ENCODE measurements at places on chromosomes 1 and 21.

- ATAC-seq = peak; percentile 37
Measured at GRCh38 chr1:211247921-211248320, 11.2 kb upstream of the RCOR3 start.

- no peak for ATAC-seq
Measured at GRCh38 chr1:211332830-211333229, 6.2 kb downstream of the TRAF5 start.

DNA sequence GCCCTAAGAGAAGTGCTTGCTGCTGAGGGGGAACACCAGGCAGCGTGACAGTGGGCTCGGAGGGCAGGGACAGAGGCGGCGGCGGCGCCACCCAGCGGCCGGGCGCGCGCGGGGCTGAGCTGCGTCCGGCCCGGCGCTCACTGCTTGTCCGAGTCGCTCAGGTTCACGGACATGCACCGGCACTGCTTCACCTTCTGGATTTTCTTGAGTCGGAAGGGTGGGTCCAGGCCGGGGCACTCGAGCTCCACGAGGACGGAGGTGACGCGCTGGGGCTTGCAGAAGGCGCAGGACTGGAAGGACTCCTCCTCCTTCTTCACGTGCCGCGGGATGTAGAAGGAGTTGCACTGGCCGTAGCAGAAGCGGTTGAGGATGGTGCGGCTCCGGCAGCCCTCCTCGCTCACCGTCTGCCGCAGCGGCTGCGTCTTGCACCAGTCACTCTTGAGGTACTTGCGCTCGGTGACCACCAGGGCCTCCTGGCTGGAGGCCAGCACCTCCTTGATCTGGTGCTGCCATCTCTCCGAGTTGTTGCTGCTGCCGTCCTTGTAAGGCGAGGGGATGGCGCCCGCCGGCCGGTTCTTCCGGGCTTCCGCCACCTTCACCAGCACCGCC, 119.0 kb downstream of the GREM2 start:
- ATAC-seq = peak; percentile 89

DNA sequence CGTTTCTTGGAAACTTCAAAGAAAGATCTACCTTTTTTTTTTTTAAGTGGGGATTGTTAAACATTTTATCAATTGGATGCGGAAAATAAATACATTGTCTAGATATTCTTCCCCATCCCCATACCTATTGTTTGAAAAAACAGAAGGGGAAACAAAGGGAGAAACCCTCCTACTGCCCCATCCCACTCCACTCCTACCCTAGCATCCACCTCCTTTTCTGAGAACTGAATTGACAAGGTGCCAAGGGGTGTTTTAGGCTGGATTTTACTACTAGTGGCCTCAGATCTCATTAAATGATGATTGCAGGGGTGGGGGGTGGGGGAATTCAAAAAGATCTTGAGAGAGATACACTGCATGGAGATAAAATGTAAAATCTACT, 2.6 kb downstream of the EDARADD start:
- ATAC-seq = no peak

DNA sequence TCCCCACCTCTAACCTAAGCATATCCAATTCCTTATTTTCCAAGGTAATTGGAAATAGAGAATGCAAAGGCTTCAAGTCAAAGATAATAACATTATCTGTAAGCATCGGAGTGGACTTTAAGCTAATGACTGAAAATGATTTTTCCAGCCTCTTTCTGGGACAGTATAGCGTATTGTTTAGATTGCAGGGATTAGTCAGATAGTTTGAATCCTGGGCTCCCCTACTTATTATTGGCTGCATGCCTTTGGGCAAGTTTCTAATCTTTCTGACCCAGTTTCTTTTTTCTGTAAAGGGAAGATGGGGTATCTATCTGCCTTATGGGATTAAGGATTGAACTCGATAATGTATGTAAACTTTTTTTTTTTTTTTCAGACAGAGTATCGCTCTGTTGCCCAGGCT, 1.5 kb upstream of the CDC20 start:
- ATAC-seq = no peak

GRCh38 chr21:16624479-16625118, 888.2 kb upstream of the CXADR start:
- ATAC-seq = no peak

- no peak for ATAC-seq
Measured at GRCh38 chr1:229281339-229281926, 10.5 kb downstream of the RAB4A start.

GRCh38 chr21:24823247-24823646, 784.0 kb downstream of the MRPL39 start:
- no peak for ATAC-seq

GRCh38 chr1:246012341-246012740, 494.7 kb downstream of the SMYD3 start:
- ATAC-seq = peak; percentile 85

GRCh38 chr1:192530254-192530653, 45.3 kb upstream of the RGS1 start:
- ATAC-seq = peak; percentile 70

DNA sequence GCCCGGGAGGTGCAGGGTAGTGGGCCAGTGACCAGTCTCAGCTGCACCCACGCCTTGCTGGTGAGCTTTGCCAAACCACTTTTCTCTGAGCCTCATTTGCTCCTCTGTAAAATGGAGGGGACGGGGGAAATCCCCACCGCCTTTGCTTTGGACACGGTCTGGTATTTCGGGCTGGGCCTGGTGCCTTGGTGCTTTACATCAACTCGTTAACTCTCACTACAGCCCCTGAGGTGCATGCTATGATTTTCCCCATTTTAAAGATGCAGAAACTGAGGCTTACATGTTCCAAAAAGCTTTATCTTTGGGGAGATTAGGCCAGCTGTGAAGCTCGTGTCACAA, 116.1 kb upstream of the RUNX3 start:
- ATAC-seq = no peak

DNA sequence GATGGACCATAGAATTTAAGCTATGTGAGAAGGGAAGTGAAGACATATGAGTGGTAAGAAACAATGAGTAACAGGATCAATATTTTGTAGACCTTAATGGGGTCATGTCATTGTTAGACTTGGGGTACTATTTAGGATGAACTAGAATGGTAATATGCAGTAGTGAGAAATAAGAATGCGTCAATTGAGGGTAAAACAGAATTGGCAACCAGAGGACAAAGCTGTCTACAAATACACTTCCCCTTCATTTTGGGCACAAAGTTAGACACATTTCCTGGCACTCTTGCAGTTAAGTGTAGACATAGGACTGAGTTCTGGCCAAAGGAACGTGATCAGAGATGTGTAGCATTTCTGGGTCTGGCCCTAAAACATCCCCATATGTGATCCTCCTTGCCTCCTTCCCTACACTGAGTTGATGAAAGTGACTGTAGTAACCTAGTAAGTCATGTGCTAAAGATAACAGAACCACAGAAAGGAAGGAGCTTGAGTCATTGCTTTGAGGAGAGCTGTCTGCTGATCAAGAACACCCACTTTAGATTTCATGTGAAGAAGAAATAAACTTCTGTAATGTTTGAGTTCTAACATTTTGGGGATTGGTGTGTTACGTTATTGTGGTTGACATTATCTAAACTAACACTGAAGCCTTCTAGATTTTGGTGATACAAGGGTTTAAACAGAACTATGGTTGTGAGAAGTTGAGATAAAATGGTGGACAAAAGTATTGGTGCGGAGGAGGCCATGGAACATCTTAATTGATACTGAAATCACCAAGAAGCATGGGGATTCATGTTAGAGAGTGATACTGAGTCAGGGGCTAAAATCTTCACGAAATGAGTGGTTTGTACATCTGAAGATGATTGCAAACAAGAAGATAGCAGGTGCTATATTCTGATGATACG, 41.7 kb downstream of the CD55 start:
- no peak for ATAC-seq

GRCh38 chr1:9169601-9170137, 40.8 kb upstream of the GPR157 start:
- ATAC-seq = no peak

All from SK-N-SH treated with all-trans-retinoic acid at 6 μM for 48 hours (cell line).